ENCODE measurements at places on chromosomes 1 and 21.

DNA sequence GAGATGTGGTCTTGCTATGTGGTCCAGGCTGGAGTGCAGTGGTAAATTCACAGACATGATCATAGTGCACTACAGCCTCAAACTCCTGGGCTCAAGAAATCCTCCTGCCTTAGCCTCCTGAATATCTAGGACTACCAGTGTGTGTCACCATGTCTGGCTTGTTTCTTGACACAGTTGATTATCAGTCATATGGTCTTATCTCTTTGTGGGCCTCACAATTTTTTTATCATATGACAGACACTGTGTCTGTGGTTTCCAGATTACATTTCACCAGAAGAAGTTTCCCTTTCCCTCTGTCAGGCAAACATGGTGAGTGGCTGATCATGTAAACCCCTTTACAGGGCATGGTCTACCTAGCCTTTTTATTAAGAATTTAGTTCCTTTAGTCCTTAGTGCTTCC lies 96.1 kb downstream of the HFM1 start:
- DNase-seq: no peak

- DNase-seq: no peak
These were observed 20.6 kb downstream of the VWA5B1 start for GRCh38 chr1:20311289-20311688.

- peak; percentile 29 for DNase-seq
These were observed 27.8 kb upstream of the HYI start for GRCh38 chr1:43481491-43481890.

GRCh38 chr1:115275216-115275615 lies 62.8 kb downstream of the NGF start:
- no peak for DNase-seq

DNA sequence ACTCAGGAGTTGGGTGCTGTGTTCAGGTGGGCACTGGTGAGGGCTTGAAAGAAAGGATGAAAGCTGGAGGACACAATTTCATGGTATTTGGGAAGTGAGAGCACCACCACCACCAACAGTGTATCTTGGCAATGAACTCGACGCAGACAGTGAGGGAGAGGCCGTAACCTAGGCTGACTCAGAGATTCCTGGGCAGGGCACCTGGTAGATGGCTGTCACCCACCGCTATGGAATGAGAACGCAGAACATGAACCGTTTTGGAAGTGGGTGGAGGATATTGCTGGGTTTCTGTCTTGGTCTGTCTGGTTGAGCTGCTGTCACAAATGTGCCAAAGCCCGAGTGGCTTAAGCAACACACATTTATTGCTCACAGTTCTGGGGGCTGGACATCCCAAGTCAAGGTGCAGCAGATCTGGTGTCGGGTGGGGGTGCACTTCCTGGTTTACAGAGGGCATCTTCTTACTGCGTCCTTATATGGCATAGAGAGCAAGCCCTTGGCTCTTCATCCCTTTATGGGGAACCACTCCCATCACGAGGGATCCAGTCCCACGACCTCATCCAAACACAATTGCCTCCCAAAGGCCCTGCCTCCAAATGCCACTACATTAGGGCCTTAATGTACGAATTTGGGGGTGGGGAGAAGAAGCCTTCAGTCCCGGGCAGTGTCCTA lies 246.3 kb downstream of the SIPA1L2 start:
- no peak for DNase-seq

GRCh38 chr1:16145030-16145661 lies 10.7 kb downstream of the EPHA2 start:
- no peak for DNase-seq

GRCh38 chr1:181013144-181013543 lies 9.5 kb downstream of the STX6 start:
- no peak for DNase-seq

- no peak for DNase-seq
These were observed 7.1 kb downstream of the DMRTA2 start for GRCh38 chr1:50416150-50416527.

DNA sequence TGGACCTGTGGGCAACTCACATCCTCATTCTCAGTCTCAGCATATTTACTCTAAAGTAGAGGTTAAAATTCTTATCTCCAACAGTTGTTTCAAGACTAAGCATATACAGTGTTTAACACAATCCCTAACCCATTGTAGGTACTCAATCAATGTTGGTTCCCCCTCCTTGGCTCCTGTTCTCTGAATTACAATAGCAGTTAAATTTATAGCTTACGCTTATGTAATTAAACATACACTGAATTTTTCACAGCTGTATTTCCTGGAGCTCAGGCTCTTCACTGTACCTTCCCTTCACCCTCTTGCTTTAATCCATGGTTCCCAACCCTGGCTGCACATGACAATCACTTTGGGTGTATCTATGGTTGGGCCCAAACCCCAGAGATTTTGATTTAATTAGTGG lies 89.4 kb downstream of the LPAR3 start:
- no peak for DNase-seq

GRCh38 chr1:81380436-81380835 lies 420.3 kb upstream of the ADGRL2 start:
- DNase-seq: no peak

DNA sequence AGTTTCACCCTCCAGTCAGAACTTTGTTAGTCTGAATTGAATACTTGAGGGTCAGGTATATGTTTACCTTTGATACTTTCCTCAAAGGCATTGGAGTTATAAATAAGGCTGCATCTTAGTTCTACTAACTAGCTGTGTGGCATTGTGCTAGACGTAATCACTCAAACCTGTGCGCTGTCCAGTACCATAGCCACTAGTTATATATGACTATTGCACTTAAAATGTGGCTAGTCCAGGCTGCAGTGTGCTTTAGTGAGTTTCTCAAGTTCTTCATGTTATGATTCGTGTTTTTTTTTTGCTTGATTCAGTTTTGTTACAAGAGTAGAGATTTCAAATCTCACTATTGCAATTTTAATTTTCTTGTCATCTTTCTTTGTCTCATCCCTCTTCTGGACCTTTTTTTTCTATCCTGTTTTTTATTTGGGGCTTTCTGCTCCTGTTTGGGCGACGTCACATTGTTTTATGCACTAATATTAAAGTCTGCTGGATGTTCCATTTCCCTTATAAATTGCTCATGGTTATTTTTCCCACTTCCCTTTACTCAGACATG lies 5.7 kb downstream of the MAN1A2 start:
- no peak for DNase-seq

- DNase-seq: no peak
These were observed 55.6 kb downstream of the SSX2IP start for GRCh38 chr1:84634536-84635205.

GRCh38 chr1:213622365-213623063 lies 365.3 kb upstream of the PROX1 start:
- no peak for DNase-seq

DNA sequence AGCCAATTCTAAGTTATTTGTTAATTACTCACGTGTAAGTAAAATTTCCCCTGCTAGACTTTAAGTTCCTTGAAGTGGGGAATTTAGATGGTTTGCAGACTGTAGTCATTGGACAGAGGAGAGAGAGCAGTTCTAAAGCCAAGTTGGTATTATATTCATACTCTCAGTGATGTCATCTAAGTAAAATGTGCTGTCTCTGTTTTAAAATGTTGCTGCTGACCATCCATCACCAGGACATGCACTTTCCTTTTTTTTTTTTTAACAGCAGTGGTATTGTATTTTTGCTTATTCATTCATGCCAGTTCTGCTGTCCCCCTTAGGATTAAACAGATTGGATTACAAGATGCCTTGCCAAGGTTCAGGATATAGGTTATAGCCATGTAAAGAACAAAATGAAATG lies 2.3 kb downstream of the TTLL7 start:
- DNase-seq: no peak

DNA sequence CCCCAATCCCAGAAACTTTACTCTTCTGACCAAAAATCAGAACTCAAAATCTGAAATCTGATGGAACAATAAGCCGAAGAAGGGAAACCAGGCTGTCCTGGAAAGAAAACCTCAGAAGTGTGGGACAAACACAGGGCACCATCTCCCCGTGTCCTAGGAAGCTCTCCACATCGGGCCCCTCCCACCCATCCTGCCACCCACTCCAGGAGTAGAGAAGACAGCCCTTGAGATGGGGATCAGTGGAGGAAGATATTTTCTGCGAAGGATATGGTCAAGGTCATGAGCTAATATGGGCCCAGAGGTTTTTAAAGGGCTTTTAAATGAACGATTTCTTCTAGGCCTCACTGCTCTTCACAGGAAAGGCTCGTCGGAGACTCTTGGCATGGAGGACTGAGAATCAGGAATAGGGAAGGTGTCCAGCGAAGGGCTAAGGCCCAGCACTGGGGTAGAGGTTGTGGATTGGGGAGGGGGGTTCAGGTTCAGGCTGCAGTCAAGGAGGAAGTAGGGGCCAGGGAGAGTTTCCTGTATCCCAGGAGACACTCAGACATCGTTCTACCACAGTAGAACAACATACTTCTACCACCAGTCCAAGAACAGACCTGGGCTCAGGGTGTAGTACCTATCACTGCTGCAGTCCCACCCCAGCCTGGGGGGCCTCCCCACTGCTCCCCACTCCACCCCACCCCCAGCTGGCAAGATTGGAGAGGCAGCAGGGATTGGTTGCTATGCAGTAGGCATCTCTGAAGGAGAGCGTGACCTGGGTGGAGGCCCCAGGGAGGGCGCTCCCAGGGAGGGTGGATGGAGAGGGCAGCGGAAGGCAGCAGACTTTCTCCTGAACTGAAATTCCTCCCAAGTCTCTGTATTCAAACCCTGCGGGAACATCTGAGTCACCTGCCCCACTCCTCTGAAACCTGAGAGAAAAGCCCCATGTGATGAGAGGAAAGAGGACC lies 1.2 kb upstream of the S100A5 start:
- DNase-seq: no peak

DNA sequence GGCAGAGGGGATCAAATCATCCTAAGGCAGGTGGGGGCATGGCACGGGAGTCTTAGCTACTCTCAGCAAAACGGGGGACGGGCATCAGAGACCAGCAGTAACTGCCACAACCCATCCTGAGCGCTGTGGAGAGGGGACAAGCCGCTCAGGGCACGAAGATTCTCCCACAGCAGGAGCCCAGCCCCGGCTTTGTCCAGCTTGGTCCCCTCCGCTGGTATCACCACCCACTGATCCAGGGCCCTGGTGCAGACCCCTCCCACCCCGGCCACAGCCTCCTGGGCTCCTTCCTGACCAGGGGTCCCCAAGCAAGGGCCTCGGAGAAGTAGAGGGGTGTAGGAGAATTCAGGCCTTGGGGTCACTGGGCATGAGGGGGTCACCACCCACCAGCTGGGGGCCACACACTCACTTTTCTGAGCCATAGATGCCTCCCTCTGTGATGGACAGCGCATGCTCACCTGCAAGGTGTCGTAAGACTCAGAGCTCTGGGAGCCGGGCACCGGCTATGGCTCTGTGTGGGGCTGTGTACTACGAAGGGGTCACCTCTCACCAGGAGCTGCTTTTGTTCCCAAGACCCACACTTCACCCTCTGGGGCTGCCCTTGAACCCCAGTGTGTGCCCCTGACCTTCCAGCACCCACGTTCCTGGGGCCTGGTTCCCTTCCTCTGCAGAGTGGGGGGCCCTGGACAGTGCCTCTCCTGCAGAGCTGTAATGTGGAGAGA lies 2.3 kb upstream of the SMIM1 start:
- DNase-seq: no peak

DNA sequence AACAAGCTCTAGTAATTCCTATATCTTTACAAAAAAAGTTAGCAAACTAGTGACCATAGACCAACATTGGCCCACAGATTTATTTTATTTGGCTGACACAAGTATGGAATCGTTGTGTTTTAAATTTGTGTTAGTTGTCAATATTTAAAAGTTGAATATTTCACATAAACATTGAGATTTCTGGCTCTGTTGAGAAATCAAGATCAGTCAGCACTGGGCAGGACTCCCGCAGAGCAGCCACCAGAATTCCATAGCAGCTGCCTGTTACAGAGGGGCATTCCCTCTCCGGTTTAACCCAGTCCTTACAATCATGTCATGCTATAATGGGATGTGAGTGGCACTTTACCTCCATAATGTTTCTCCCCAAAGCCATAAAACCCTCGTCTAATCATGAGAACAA lies 79.2 kb upstream of the NRIP1 start:
- DNase-seq: no peak

GRCh38 chr1:59163268-59164092 lies 133.4 kb upstream of the FGGY start:
- no peak for DNase-seq

GRCh38 chr1:48695161-48695560 lies 81.5 kb downstream of the BEND5 start:
- DNase-seq: no peak

GRCh38 chr1:205450448-205450847 lies 5.4 kb downstream of the BLACAT1 start:
- no peak for DNase-seq

GRCh38 chr1:21304488-21304887 lies 14.2 kb upstream of the ECE1 start:
- DNase-seq: no peak

- DNase-seq: no peak
These were observed 380.7 kb upstream of the NR5A2 start for GRCh38 chr1:199646761-199647160.

DNA sequence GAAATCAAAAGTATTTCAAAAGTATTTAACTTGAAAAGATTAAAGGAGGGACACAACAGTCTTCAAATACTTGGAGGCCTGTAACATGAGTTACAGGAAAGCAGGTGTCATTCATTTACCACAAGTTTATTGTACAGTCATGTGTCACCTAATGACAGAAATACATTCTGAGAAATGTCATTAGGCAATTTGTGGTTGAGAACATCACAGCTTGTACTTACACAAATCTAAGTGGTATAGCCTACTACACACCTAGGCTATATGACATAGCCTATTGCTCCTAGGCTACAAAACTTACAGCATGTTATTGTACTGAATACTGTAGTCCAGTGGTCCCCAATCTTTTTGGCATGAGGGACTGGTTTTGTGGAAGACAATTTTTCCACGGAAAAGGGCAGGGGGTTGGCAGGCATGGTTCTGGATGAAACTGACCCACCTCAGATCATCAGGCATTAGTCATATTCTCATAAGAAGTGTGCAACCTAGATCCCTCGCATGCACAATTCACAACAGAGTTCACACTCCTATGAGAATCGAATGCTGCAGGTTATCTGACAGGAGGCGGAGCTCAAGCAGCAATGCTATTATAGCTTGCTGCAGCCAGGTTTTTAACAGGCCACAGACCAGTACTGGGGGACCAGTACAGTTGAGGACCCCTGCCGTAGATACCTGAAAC lies 25.0 kb upstream of the PHTF1 start:
- no peak for DNase-seq

- DNase-seq: no peak
These were observed 566.9 kb upstream of the ZP4 start for GRCh38 chr1:238457610-238458009.

- no peak for DNase-seq
These were observed 16.5 kb downstream of the SLC2A7 start for GRCh38 chr1:9009438-9010370.

- no peak for DNase-seq
These were observed 302.8 kb downstream of the MATN1 start for GRCh38 chr1:30420519-30421050.

GRCh38 chr1:178645157-178645807 lies 79.8 kb upstream of the RALGPS2 start:
- DNase-seq: no peak

All from left renal cortex interstitium (tissue), 4 donors.